A549 treated with RU486 at 1 μM for 4 hours (cell line): ENCODE measurements at places on chromosomes 16 and 17. TPM values are rescaled to one million over a fixed set of nuclear protein-coding genes. Genes with fewer than 3 reads are reported as not detected.

Gene TMC5
- 6.1 to 8.1 TPM (median 6.4 TPM) in 5 replicates for total RNA-seq

Gene CEMP1
- not detected in 5 replicates for total RNA-seq

Gene PPM1E
- total RNA-seq = 0.03 to 0.09 TPM (median 0.06 TPM) in 5 replicates

Gene NOD2
- not detected in 5 replicates for total RNA-seq

Gene RPH3AL
- total RNA-seq = 19.2 to 28.6 TPM (median 23.1 TPM) in 5 replicates

Gene CCL16
- not detected in 5 replicates for total RNA-seq

Gene OR3A3
- not detected in 5 replicates for total RNA-seq

Gene PLA2G10
- 0.21 to 0.31 TPM in 2 of 5 replicates, not detected in the others for total RNA-seq

Gene FAM171A2
- total RNA-seq = 2.4 to 5.2 TPM (median 3.8 TPM) in 5 replicates

Gene CES3
- total RNA-seq = 1.5 to 2.2 TPM (median 1.9 TPM) in 5 replicates

Gene UQCRC2
- total RNA-seq = 157 to 232 TPM (median 174 TPM) in 5 replicates

Gene MMP25
- 0.49 to 1.0 TPM (median 0.79 TPM) in 5 replicates for total RNA-seq

Gene GCGR
- 0.13 to 0.36 TPM (median 0.17 TPM) in 4 of 5 replicates, not detected in the other for total RNA-seq

Gene MTHFSD
- 10.3 to 10.6 TPM (median 10.5 TPM) in 5 replicates for total RNA-seq

Gene KRTAP1-1
- total RNA-seq = not detected in 5 replicates

Gene TSPOAP1
- not detected in 5 replicates for total RNA-seq

Gene KRTAP3-2
- total RNA-seq = 0.36 to 0.50 TPM (median 0.42 TPM) in 3 of 5 replicates, not detected in the others

Gene ZNF750
- not detected in 5 replicates for total RNA-seq

Gene PNMT
- not detected in 5 replicates for total RNA-seq

Gene NPEPPS
- 56.7 to 75.0 TPM (median 63.8 TPM) in 5 replicates for total RNA-seq

Gene ASGR2
- total RNA-seq = 0.36 TPM in 1 of 5 replicates, not detected in the others

Gene KRT40
- total RNA-seq = not detected in 5 replicates

Gene ARRB2
- 48.9 to 75.6 TPM (median 63.8 TPM) in 5 replicates for total RNA-seq

Gene CCL7
- 0.24 to 0.69 TPM (median 0.26 TPM) in 5 replicates for total RNA-seq

Gene ADAM11
- total RNA-seq = 1.9 to 2.5 TPM (median 2.2 TPM) in 5 replicates

Gene KRTAP9-4
- not detected in 5 replicates for total RNA-seq

Gene KRTAP4-4
- total RNA-seq = not detected in 5 replicates

Gene RNF43
- total RNA-seq = 0.10 to 0.47 TPM (median 0.32 TPM) in 5 replicates

Gene SEPTIN12
- total RNA-seq = not detected in 5 replicates

Gene TMEM92
- 21.2 to 28.6 TPM (median 23.5 TPM) in 5 replicates for total RNA-seq

Gene CBLN1
- 0.06 to 0.15 TPM in 2 of 5 replicates, not detected in the others for total RNA-seq

Gene FBXW10
- total RNA-seq = 0.69 to 1.8 TPM (median 1.1 TPM) in 5 replicates

Gene PGP
- total RNA-seq = 16.8 to 38.1 TPM (median 35.4 TPM) in 5 replicates

Gene DNAAF1
- total RNA-seq = 0.17 to 0.50 TPM (median 0.35 TPM) in 5 replicates

Gene TK1
- 220 to 267 TPM (median 234 TPM) in 5 replicates for total RNA-seq

Gene FBRS
- 29.2 to 47.0 TPM (median 41.2 TPM) in 5 replicates for total RNA-seq

Gene EVPLL
- 0.06 TPM in 1 of 5 replicates, not detected in the others for total RNA-seq

Gene IL17C
- total RNA-seq = not detected in 5 replicates

Gene MPV17L
- 4.9 to 6.9 TPM (median 5.5 TPM) in 5 replicates for total RNA-seq

Gene SUPT6H
- 69.2 to 74.1 TPM (median 72.2 TPM) in 5 replicates for total RNA-seq

Gene RTN4RL1
- 2.3 to 3.6 TPM (median 2.7 TPM) in 5 replicates for total RNA-seq

Gene FOXC2
- 2.1 to 3.4 TPM (median 2.9 TPM) in 5 replicates for total RNA-seq
